HS-27A (cell line): ENCODE measurements at places on chromosomes 11 and 22.

DNA sequence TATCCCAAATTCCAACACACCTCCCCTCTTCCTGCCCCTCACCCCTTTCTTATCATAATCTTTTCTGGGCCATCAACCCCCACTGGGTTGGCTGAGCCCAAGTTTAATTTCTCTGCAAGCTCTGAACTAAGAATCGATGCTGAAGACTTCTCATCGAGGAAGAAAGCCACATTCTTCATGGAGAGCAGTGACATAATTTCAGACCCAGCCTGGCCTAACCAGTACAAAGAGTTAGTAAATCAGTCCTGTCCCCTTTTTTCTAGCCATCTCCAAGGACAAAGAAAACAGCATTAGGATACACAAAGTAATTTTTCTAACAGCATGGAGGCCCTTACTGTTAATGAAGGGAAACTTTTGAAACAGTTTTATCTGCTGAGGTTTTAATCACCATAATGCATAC lies 45.0 kb downstream of the KCNJ1 start:
- DNase-seq, result no peak

- DNase-seq, result no peak
Observed at GRCh38 chr11:19559746-19560145, 152.9 kb upstream of the NAV2 start.

DNA sequence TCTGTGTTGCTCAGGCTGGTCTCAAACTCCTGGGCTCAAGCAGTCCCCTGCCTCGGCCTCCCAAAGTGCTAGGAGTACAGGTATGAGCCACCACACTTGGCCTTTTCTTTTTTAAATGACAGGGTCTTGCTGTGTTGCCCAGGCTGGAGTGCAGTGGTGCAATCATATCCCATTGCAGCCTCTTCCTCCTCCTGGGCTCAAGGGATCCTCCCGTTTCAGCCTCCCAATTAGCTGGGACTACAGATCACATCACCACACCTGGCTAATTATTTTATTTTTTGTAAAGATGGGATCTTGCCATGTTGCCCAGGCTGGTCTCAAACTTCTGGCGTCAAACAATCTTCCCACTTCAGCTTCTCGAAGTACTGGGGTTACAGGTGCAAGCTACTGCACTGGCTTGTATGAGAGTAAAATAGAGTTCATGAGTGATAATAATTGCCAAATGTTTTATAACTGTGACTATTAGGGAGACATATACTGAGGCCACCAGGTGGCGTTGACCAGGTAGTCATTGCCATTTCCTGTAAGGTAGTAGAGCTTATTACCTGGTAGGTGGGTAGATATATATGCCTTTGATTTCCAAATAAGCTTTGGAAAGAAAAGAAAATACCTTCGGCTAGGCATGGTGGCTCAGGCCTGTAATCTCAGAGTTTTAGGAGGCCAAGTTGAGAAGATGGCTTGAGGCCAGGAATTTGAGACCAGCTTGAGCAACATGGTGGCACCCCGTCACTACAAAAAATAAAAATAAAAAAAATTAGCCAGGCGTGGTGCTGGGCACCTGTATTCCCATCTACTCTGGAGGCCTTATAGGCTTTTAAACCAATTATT lies 5.4 kb downstream of the FDX1 start:
- DNase-seq, result no peak

DNA sequence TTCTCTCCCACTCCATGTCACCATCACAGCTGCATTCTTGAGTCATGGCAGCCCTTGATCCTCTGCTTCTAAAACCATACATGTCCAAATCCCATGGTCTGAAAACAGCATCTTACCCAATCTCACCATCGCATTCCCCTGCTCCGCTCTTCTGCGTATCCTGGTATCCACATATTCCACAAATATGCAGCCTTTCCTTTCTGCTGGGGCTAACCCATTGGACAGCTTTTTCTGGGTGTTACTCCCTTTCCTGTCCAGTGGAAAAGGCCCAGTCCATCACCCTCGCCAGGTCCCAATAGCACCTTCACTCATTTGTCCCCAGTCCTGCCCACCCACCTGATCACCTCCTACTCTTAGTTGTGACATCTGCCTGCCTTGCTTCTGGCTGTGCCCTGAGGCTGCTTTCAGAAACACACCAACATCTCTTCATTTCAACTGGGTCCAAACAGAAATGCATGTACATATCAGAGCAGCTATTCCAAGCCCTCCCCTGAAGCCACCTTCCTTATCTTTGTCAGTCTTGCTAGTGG lies 237.6 kb upstream of the TBCEL start:
- no peak for DNase-seq

DNA sequence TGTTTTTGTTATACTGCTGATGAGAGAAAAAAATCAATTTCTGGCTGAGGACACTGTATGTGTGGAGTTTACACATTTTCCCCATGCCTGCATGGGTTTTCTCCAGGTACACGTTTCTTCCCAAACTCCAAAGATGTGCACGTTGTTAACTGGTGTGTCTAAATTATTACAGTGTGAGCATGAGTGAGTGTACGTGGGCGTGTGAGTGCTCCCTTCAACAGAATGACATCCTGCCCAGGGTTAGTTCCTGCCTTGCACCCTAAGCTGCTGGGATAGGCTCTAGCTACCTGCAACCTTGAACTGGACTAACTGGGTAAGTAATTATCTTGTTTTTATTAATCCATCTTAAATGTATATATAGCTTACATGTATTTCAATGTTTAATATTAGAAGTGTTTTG lies 5.5 kb downstream of the NPAT start:
- DNase-seq, result no peak

- DNase-seq, result no peak
Observed at GRCh38 chr22:33909911-33910310, 10.4 kb downstream of the LARGE1 start.
